Midbrain (tissue), 1 donor: ENCODE measurements at places on chromosomes 4 and X.
A peak's percentile ranks its signal among the peaks of the same experiment; 100 is the strongest.

- no peak for DNase-seq
Measured at GRCh38 chrX:154401045-154401799, 3.0 kb downstream of the RPL10 start.

GRCh38 chrX:20712811-20713210 lies 446.1 kb upstream of the RPS6KA3 start:
- DNase-seq: no peak

DNA sequence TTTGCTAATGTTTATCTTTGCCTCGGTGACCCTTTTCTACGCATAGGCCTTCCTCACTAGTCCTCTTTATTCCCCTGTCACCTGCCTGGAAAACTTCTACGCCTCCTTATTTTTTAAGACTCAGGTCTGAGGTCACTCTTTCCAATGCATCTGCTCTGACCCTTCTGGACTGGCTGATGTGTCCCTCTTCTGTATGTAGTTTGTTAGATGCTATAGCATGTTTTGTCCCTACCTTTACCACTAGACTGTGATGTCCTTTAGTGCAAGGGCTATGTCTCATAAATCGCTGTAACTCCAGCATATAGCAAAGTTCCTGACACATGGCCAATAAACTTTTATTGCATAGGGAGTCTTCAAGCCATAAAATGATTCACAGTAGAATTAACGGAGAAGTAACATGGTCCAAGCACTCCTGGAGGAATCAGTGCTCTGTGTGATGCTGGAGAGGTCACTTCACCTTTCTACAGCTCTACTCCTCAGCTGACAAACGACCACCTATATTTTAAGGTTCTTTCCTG lies 872.5 kb upstream of the SLIT2 start:
- DNase-seq: no peak

DNA sequence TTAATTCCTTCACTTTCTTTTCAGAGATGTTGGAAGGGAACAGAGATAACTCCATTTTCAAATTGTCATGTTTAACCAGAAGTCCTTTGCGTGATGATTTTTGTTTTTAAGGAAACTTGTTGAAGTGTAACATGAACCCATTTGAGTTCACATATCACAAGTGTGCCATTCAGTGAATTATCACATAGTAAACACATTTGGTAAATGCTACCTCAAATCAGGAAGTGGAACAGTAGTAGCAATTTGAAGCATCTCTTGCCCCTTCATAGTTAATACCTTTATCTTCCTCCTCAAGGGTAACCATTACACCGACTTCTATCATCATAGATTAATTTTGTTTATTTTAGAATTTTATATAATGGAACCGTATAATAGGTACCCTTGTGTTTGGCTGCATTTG lies 35.8 kb downstream of the KDM6A start:
- no peak for DNase-seq

DNA sequence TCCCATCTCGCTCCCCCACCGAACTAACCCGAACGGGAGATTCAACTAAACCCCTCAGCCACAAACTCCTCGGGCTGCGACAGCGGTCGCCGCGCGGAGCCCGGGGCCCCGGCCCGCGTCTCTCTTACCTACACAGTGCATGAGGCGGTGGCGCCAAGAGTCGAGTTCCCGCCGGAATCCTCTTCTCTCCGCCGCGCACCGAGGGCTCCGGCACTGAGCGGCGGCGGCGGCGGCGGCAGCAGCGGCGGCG lies 160 bp downstream of the LCORL start:
- DNase-seq: no peak

GRCh38 chr4:48173056-48173991 lies 39.3 kb upstream of the TXK start:
- no peak for DNase-seq

- peak; percentile 45 for DNase-seq
Measured at GRCh38 chr4:139734201-139734874, 68.7 kb downstream of the MGST2 start.

DNA sequence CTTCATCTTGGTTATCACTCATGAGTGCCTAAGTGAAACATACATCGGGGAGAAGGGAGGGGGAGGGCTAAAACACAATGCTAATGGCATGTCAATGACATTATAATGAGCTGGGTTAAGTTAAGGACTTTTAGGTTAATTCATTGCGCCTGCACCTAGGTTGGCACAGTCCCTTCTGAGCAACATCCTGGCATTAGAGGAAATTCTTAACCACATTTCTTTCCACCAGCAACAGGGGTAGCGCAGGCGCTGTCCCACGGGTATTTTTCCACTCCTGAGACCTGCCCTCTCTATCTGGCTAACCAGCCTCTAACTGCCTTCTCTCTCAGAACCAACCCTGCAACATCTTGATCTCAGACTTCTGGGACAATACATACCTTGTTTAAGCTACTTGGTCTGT lies 39.0 kb upstream of the PROM1 start:
- DNase-seq: no peak

DNA sequence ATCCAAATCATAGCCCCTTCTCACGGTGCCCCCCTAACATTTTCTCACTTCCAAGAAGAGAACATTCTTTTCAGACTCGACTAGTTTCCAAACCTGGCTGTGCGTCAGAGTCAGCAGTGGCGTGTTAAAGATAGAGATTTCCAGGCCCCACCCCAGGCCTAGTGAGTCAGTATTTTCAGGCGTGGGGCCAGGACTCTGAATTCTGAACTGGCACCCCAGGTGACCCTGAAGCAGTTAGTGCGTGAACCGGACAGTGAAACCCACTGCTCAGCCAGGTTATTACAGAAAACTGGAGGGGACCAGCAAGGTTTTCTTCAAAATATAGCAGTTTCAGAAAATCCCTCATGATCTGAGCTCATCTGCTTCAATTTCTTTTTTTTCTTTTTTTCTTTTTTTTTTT lies 35.0 kb upstream of the BCOR start:
- no peak for DNase-seq

DNA sequence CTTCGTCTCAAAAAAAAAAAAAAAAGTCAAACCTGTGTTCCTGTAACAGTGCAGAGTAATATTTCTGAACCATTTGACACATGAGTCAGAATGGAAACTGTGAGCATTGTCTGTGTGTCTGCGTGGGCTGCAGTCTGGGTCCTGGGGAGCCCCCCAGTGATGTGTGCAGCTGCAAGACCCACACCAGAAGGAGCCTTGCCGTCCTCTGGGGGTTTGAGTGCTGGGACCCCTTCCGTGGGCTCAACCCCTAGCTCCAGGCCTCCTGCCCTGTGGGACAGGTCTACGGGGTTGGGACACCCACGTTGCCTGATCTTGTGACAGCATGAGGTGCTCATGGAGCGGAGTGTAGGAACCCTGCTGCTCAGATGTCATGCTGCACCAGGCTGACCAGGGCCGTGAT lies 43.7 kb downstream of the DDX3X start:
- no peak for DNase-seq

DNA sequence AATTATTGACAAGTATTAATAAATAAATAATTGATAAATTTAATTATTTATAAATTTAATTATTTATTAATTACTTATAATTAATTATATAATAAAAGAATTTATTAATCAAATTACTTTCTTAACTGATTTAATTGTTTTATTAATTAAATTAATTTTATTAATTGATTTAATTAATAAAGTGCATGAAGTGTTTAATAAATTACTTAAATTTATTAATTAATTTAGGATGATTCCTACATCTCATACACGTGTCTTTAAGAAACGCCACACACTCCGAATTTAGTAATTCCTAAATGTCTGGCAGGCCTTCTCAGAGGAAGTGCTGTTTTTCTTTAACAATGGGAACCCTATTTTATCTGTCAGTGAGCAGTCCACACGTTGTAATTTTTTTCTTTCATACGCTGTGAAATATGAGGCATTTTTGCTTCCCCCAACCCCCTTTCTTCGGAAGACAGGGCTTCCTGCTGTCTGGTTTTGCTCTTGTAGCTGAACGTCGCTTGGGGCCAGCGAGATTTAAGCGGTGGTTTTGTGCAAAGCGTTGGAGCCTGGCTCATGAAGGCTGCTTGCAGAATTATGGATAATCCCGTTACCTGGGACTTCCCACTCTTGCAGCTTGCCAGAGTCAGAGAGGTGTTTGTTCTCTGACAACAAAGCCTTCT lies 46.8 kb downstream of the CRLF2 start:
- DNase-seq: no peak

GRCh38 chrX:7542587-7543380 lies 300.2 kb upstream of the VCX start:
- no peak for DNase-seq

GRCh38 chrX:119686087-119686691 lies 6.8 kb downstream of the SEPTIN6 start:
- DNase-seq: no peak

DNA sequence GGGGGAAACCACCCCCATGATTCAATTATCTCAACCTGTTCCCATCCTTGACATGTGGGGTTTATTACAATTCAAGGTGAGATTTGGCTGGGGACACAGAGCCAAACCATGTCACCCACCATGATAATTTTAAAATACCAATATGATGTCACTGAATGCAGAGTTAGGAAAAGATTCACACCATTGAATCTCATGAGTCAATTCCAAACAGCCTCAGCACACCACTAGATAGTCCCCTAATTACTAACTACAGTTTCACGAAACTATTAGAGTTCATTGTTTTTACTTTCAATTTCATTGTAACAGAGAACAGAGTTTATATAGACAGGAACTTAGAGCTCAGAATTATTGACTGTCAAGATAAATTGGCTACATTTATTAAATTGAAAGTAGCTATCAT lies 410.2 kb downstream of the FAM47A start:
- DNase-seq: no peak

- DNase-seq: peak; percentile 2
Measured at GRCh38 chrX:155009994-155010472, 12.5 kb downstream of the F8 start.

DNA sequence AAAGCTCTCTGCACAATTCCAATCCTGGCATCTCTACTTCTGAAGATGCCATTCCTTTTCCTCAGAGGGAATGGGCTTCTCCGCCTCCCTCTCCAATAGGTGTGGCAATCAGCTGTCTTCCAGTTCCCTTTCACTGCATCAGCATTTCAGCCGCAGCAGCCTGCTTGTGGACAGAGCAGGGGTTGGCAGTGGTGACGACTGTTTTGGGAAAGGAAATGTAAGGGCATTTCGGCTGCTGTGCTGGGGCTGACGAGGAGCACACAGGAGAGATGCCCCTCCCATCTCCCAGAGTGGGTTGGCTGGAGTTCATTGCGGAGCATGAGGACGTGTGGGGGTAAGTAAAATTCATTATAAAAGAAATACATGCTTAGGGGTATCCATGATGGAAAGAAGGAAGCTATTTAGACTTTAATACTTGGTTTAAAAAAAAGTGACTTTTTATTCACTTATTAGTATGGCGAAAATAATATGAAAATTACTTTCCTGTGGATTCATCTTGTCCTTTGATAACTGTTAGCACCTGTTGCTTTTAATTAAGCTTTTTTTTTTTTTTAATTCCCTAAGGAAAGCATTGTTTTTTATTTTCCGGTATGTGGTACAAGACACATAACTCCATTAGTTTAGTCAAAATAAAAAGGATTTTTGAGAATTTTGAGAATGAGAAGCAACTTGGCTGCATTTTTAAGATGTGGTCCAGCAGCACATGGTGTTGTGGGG lies at the start of gene LIMCH1:
LIMCH1 (plus strand) TSS at position 141 of the 717 bp plus-strand sequence. CDS start 67,839 bp downstream, outside the sequence.
- DNase-seq: no peak

DNA sequence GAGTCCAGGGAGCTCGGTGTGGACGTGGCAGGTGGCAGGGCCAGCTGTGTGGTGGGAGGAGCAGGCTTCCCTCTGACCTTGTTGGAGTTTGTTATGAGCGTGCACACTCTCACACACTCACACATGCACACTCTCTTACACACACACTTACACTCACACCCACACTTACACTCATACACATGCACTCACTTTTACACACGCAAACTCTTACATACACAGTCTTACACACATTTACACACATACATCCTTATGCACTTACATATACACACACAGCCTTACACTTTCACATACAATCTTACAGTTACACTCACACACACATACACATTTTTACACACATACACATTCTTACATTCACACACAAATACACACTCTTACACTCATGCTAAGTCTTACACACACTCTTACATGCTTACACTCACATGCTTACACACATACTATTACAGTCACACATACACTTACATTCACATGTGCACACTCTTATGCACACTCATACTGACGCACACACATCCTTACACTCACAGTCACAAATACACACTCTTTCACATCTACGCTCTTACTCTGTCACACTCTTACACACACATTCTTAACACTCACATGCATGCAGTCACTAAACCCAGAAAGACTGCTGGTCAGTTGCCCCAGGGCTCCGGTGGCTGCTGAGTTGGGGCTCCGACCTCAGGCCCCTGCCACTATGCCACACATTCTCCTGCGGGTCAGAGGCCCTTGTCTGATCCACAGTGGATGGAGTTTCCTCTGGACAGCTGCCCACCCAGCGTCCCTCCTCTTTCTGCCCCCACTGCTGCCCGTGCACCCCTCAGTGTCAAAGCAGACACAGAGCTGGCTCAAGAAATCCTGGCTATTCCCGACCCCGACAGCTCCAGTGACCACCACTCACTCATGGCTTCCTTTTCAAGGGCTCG lies 95.8 kb downstream of the ADRA2C start:
- no peak for DNase-seq

- DNase-seq: no peak
Measured at GRCh38 chr4:7183161-7183560, 9.2 kb upstream of the SORCS2 start.

DNA sequence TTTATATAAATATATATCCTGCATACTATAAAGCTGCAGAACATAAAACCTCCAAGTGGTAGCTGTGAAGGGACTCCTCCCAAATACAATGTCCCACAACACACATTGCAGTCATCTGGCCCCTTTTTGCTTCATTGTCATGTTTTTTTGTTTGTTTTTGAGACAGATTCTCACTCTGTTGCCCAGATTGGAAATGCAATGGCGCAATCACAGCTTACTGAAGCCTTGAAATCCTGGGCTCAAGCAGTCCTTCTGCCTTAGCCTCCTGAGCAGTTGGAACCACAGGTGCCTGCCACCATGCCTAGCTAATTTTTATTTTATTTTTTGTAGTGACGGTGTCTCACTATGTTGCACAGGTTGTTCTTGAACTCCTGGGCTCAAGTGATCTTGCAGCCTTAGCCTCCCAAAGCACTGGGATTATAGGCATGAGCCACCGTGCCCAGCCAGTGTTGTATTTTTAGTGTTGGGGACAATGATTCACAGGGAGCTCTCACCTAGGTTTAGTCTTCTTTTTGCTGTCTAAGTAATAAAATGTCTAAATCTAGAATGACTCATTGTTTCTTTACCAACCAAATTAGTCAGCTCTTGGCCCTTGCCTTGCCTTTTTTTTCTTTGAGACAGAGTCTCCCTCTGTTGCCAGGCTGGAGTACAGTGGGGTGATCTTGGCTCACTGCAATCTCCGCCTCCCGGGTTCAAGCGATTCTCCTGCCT lies 24.0 kb upstream of the XIAP start:
- DNase-seq: no peak

GRCh38 chrX:42934020-42934726 lies 156.2 kb upstream of the PPP1R2C start:
- DNase-seq: no peak
